ENCODE measurements at places on chromosomes 7 and 10.

- DNase-seq = no peak
Measured at GRCh38 chr10:123622381-123622780, 43.8 kb upstream of the GPR26 start.

GRCh38 chr7:48964074-48964473, 39.7 kb downstream of the CDC14C start:
- DNase-seq = no peak

DNA sequence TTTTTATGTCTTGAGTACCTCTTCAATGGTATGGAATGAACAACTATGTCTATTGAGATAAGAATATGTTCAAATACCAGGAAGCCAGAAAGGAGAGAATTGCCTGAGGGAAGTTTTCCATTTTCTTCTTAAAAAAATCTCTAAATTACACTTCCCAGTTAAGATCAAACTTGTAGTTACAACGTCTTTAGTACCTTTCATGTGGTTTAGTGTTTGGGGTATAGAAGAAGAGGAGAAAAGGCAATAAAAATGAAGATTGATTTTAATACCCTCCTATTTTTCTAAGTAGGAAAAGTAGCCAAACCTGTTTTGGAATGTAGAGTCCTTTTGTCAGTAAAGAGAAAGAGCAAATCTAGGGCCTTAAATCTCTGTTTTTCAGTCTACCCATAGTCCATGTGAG, 470.0 kb upstream of the SEMA3A start:
- DNase-seq = no peak

DNA sequence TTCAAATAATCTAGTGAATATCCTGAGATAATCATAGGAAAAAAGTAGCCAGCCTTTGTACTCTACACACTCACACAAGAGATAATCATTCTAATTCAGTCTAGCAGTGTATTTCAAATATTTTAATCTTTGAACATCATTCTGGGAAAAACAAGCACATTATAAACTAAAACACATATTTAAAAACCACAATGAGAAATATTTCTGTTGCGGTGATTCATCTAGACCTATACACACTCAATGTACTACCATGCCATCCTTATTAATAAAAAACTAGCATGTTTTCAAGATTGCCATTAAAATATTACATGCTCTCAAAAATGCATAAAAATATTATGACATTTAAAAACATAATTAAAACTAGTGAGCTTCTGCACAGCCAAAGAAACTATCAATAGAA, 11.8 kb downstream of the COG5 start:
- no peak for DNase-seq

DNA sequence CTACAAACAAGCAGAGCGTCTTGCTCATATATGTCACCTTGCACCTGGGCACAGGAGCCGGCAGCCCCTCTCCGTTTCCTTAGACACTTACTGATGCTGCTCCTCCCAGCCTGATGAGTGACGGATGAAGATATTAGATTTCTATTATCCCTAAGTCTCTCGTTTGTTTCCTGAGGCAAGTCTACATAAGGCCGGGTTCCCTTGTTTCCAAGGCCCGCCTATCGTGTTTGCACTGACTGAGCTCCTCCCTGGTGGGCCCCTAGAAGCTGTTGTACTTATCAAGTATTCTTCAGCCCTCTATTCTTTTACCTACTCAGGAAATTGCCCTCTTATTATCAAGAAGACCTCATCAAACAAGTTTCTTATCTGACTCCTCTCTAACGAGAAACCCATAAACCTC, 18.5 kb downstream of the SH3PXD2A start:
- DNase-seq = no peak

- DNase-seq = no peak
Measured at GRCh38 chr10:33930079-33930478, 595.6 kb upstream of the NRP1 start.

GRCh38 chr10:78763234-78763633, 305.5 kb upstream of the ZMIZ1 start:
- no peak for DNase-seq

- DNase-seq = no peak
Measured at GRCh38 chr7:114334989-114335388, 79.6 kb upstream of the FOXP2 start.

DNA sequence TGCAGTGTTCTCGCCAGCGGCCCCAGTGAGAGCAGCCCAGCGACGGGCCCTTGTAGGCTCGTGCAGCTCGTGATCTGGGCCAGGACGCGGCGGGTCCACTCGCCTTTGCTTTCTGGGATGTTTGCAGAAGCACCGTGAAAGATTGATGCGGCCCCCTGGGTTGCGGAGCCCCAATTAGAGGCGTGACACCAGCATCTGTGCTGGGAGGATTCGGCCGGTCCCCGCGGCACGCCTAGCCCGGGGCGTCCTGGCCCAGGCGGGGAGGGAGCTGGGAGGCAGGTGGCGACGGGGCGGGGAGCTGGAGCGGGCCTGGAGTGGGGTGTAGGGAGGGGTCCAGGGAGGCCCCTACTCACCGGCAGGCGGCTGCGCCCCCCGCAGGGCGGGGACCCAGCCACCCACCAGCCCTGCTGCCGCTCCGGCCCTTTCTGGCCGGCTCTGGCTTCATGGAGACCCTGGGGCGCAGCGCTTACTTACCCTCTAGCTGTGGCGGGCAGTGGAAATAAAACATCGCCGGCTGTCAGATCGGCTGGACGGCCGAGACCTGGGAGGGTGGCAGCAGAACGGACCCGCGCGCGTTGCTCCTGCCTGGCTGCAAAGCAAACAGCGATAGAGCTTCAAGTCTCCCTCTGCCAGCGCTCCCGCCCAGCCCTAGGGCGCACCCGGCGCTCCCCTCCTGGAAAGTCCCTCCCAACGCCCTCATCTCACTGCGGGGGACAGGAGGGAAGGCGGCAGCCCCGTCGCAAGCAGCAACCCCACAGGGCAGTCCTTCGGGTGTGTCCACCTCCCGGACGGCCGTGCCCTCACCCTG, 752 bp downstream of the DRGX start:
- no peak for DNase-seq

DNA sequence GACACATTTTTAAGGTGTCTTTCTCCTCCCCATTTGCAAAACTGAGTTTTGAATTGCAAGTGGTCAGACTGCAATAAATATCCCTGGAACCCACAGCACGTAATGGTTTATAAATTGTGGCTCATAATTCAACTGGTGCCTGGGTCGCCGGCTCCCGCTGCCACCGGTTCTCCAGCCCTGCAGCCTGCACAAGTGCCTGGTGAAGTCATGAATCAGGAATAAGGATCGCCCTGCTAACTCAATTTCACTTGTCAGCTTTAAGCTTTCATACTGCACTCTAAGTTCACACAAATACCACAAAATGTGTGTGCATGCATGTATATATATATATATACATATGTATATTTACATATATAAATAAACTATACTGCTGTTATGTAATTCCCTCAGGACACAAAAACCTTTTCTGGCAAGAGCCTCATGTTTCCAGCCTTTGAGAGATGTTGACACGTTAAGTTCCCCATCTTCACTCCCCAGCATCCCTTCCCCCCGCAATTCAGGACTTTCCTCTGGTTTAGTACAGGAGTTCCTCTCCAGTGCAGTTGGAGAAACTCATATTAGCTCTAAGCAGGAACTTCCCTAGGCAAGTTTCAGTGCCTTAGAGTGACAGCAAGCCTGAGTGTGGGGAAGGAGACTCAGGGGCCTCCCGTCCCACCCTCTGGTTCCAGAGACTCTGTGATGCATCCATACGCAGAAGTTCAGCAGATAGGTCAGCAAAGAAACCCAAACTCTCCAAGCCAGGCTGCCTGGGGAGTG, 129.2 kb upstream of the UNC5B start:
- no peak for DNase-seq

GRCh38 chr10:17703706-17704105, 48.3 kb upstream of the TMEM236 start:
- no peak for DNase-seq

DNA sequence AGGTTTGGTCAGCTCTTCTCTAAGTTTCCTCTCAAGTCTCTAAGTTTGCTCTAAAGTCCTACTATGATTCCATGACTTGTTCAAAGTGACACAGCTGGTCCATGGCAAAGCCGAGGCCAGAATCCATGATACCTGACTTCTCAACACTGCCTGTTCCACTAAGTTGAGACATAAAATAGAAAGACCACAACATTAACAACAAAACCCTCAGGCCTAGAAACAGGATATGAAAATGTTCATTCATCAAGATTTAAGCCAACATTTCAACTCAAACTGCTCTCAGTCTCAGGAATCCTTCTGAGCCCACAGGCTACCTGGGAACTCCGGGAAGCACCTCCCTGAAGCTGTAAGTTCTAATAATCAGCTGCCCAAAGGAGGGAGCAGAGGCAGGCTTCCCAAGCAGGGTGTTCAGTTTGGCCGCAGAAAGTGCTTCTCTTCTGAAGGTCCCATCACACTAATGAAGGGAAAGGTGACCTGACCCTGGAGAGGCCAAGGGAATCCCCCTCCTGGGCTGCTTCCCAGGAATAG, 62.9 kb downstream of the STK17A start:
- no peak for DNase-seq

DNA sequence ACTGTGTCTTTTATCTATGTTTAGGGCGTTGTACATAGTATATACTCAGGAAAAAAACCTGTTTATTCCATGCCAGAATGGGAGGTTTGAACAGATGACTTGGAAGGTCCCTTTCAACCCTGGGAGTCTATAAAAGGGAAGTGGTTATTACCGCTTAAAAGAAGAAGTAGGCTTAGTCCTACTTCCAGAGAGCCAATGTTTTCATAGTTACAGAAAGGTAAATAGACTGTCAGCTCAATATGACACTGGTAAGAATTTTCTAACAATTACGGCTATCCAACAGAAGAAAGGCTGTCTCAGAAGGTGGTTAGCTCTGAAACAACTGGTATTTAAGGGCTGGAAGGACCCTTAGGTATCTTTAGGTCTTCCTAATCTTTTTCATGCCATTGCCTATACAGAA, 1.1 kb upstream of the TFAM start:
- peak; percentile 43 for DNase-seq

DNA sequence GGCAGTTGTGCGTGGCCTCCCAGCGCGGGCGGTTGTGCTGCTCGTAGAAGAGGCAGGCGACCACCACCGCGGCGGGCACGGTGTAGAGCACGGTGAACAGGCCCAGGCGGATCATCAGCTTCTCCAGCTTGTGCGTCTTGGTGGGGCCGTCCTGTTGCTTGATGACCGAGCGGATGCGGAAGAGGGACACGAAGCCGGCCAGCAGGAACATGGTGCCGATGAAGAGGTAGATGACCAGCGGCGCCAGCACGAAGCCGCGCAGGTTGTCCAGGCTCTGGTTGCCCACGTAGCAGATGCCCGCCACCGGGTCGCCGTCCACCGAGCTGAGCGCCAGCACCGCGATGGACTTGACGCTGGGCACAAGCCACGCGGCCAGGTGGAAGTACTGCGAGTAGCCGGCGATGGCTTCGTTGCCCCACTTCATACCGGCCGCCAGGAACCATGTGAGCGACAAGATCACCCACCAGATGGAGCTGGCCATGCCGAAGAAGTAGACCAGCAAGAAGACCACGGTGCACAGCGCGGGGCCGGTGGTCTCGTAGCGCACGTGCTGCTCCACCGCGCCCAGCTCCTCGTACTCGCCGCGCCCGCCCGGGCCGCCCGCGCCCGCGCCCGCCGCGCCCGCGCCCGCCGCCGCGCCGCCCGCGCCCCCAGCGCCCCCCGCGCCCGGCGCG, 2.2 kb downstream of the FZD8 start:
- no peak for DNase-seq

DNA sequence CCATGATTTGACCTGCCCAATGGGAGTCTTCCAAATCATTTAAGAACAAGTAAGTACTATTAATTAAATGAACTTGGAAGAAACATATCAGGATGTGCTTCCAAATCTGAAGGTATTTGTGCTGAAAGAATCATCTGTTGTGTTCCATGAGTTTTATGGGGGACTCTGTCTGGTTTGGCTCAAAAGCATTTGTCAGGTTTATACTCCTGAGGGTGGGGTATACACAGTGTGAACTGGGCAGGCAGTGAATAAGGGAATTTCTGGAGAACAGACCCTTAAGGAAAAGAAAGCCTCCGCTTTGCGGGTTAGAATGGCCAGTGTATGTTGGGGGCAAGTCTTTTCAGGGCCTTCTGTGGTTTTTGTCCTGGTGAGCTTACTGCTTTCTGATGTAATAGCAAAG, 29.9 kb downstream of the TCF7L2 start:
- no peak for DNase-seq

DNA sequence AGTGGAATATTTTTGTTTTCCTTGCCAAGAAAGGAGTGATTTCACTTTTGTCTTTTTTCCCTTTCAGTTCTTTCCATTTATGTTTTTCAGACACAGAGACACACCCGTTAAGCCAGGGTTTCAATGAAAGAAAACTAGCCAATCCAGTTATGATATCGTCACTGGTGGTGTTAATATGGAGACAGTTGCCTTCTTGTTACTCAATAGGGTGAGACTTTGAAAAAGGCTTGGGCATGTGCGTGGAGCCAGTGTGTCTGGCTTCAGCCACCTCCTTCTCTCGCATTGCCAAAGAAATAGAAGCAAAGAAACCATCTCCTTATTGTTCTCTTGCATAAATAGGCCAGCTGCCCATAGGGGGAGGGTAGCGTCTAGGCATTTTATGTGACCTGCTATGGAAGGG, 84.1 kb upstream of the DLX6 start:
- DNase-seq = no peak

DNA sequence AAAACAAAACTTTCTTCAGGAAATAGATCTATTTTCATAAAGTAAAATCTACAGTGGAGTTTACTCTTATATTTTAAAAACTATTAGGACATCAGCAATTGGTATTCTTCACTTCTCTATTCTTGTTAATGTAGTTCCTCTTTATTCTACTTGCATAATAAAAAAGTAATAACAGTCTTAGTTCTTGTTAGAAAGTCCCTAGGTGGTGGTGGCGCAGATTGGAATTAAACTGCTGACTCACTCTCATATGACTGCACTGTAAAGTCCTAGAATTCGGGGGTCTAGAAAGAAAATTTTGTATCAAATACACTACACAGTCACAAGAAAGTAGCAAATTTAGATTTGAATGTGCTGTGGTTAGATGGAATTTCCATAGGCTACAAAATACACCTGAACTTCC, 44.6 kb upstream of the TES start:
- peak; percentile 49 for DNase-seq

Measured in GM12864 (cell line).